Activated CD4-positive, alpha-beta T cell treated with anti-CD3 and anti-CD28 coated beads, Interleukin-10, Interleukin-2, amounts not matched to agents 100 ng/mL and 50 ng/mL, durations not matched to agents 16 hours and 8 hours (primary cell): ENCODE measurements at places on chromosomes 1 and 21.

GRCh38 chr1:109595531-109595930, 23.9 kb downstream of the GNAT2 start:
- DNase-seq, result no peak

- no peak for DNase-seq
Measured at GRCh38 chr1:195576641-195577040, 1031.6 kb downstream of the KCNT2 start.

DNA sequence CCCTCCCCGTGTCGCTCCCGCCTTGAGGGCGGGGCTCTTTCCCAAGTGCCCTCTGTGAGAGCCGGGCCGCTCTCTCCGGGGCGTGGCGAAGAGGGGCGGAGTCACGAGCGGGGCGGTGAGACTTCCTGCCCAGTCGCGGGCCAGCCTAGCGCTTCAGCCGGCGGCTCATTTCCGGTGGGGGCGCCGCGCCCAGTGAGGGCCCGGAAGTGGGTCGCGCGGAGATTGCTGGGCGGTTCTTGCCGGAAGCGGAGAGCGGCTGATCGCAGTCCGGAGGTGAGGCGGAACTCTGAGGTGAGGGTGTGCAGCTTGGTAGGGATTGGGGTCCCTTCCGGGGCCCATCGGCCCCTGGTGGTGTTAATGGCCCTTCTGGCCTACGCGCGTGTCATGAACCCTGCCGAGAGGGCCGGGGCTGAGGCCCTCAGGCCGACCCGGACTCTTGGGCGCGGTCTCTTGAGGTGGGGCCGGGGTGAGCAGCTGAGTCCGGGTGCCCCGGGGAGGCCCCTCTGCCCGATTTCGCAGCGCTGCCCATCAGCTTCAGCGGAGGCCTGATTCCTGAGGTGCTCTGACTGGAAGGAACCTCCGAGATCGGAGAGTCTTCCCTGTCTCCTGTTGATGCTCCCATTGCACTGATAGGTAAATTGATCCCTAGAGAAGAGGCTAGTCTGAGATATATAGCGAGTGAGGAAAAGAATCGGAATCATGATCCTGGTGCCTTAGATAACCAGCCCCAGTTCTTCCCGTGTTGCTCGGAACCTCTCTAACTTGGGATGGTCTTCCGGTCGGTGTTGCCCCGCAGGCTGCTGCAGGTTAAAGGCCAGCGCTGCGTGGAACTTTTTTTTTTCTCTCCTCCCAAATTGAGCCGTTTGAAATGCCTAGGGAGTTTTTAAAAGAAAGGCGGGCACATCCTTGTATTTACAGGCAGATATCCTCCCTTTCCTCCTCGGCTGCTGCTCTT, at the start of gene CAP1:
CAP1 (plus strand) TSS at position 219 of the 955 bp plus-strand sequence. CDS start 18,618 bp downstream, outside the sequence.
- DNase-seq, result peak; percentile 100

- DNase-seq, result no peak
Measured at GRCh38 chr1:230832476-230832875, 35.8 kb downstream of the C1orf198 start.

DNA sequence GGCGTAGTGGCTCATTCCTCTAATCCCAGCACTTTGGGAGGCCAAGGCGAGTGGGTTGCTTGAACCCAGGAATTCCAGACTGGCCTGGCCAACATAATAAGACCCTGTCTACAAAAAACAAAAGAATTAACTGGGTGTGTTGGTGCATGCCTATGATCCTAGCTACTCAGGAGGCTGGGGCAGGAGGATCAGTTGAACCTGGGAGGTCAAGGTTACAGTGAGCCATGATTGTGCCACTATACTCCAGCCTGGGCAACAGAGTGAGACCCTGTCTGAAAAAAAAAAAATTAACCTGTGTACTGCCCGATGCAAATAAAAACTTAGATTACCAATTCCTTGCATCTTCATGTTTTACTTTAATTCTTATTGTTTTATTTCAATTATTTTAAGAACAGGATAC, 193.2 kb downstream of the PATJ start:
- DNase-seq, result no peak

DNA sequence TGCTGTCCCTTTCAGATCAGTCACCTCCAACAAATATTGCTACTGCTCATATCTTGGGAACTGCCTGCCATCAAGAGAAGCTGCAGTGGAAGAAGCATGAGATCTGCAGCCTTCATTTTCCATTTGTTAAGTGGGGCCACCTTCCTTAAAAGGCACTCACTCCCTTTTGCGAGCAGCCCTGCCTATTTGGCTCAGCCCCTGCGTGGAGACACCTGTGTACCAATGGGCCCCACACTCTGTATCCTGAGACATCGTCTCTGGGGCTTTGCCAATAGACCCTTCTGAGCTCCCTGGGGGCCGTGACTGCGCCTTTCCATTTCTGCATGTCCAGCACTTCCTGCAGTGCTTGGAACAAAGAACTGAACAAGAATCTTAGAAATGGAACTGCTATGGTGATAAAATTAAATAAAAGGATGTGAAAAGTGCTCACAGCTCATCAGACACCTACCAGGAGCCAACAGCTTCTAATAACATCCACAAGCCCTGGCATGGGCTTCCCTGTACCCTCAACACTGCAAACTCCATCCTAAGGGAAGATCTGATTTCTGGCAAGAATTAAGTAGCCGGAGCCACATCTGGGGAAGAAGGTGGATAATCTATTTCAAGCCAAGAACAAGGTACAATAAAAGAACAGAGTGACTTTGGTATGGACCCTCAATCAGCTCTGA, 36.7 kb downstream of the PARP1 start:
- no peak for DNase-seq

DNA sequence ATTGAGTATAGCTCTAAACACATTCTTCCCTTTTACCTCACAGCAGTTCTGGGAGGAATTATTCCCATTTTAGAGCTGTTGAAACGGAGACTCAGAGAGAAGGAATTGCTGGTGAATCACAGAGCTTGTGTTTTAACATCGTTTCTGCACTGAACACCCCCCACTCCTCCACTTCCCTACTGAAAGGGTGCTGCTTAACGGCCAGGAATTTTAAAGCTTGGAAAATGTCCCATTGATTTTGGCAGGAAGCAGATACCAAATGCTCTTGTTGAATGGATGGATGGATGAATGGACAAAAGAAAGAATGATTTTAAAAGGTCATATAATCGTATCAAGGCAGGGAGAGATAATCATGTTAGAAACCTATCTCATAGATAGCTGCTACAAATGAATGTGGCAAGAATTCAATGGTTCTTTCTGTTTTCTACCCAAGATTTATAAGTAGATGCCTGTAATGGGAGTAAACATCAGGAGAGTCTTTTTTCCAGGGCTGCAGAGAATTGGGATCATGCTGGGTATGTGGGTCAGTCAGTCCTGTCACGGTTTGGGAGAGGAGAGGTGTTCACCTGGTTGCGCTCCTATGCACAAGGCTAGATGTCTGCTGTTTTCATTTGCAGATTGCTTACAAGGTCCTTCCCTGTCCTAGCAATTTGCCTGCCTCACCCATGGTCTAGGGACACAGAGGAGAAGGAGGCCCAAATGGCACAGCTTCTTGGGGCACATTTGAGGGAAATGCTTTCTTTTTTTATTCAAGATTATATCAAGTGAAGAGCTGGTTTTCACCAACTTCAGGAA, 19.0 kb downstream of the FAM163A start:
- DNase-seq, result no peak

- DNase-seq, result peak; percentile 51
Measured at GRCh38 chr1:21217812-21218596, 41.3 kb upstream of the EIF4G3 start.

DNA sequence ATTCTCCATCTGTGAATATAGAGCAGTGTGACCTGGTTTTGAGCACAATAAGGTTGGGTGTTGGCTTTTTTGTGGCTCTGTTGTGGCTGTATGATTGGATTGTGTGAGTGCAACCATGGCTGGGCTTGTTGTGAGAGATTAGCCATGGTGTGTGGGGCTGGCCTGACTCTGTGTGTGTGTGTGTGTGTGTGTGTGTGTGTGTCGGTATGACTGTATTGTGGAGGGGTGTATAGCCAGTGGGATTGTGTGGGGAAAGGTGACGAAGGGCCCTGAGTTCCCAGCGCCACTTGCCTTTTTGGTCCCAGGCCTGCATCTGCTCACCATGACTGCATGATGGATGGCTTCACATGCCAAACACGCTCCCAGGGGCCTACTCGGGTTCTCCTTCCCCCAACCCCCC, 5.9 kb upstream of the SLC6A9 start:
- DNase-seq, result no peak

DNA sequence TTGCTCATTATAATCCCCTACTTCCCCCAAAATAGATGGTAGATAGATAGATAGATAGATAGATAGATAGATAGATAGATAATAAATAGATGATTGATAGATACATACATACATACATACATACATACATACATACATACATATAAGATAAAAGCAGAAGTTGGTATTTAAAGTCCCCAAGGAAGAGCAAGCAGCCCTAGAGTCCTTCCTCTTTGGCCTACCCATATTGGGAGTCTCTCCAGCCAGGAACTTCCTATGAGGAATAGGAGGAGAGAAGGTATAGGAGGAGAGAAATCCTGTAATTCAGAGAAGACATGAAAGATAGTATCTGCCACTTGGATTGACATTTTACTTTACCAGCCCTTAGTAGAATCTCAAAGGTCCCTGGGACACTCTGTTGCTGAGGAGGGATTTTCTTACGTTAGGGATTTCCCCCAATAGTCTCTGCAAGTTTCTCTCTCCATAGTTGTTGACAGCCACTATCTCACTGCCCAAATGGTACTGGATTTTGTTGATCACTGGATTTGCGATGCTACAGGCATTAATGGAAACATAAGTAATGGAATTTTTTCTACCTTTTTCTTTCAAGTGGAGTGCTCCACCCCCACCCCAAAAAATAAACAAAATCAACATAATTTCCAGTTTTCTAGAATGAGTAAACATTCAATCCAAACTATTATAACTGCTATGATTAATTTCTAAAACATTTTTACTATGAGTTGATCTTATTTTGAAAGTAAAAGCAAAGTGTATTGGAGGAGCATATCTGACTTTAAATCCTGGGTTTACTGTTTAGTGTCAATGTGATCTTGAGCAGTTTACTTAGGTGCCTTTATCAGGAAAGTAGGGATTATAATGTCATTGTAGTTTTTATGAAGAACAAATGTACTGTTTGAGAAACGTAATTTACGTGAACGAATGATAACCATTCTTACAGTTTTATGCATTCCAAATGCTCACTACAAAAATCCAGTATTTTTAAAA, 93.2 kb upstream of the TNFSF4 start:
- no peak for DNase-seq
